ENCODE measurements at places on chromosomes 7 and 10.

DNA sequence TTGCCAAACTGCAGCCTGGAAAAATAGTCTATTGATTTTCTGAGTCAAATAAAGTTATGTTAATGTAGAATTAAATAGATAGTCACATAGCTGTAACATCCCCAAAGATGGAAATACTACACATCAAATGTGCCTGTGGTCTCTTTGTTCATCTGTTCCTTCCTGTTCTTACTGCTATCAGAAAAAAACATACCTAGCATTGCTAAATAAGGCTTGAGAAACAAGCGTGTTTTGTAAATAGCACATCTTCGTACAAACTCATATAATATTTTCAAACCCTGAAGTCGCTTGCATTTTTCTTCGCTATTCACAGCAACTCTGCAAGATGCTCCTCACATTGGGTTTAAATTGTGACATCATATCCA, 116.1 kb downstream of the KLF6 start:
- DNase-seq, result peak; percentile 65

DNA sequence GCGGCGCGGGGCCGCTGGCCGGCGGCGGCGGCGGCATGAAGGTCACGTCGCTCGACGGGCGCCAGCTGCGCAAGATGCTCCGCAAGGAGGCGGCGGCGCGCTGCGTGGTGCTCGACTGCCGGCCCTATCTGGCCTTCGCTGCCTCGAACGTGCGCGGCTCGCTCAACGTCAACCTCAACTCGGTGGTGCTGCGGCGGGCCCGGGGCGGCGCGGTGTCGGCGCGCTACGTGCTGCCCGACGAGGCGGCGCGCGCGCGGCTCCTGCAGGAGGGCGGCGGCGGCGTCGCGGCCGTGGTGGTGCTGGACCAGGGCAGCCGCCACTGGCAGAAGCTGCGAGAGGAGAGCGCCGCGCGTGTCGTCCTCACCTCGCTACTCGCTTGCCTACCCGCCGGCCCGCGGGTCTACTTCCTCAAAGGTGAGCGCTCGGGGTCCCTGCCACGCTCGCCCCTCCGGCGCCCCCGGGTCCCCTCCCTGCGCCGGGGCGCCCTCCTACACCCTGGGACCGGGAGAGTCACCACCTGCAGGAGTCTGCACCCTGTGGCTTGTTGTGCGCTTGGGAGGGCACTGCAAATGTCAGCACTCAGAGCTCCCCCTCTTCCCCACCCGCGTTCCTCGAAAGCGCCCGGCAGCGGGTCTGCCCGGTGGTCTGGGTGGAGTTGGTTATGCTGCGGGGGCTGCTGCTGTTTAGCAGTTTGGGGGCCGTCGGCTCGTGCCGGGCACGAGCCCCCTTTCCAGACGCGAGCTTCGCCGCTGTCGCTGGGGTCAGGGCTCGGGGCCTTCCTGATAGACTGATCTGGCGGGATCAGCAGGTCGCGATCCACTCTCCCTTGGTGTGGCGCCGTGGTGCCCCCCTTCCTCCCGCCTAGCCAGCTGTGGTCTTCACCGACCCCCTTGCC, 627 bp downstream of the DUSP5 start:
- peak; percentile 68 for DNase-seq

- peak; percentile 82 for DNase-seq
Measured at GRCh38 chr10:44932517-44933450, 21.6 kb downstream of the TMEM72 start.

- DNase-seq, result no peak
Measured at GRCh38 chr10:5844345-5845055, 31.3 kb upstream of the GDI2 start.

- DNase-seq, result no peak
Measured at GRCh38 chr10:7248148-7248547, 162.7 kb downstream of the SFMBT2 start.

DNA sequence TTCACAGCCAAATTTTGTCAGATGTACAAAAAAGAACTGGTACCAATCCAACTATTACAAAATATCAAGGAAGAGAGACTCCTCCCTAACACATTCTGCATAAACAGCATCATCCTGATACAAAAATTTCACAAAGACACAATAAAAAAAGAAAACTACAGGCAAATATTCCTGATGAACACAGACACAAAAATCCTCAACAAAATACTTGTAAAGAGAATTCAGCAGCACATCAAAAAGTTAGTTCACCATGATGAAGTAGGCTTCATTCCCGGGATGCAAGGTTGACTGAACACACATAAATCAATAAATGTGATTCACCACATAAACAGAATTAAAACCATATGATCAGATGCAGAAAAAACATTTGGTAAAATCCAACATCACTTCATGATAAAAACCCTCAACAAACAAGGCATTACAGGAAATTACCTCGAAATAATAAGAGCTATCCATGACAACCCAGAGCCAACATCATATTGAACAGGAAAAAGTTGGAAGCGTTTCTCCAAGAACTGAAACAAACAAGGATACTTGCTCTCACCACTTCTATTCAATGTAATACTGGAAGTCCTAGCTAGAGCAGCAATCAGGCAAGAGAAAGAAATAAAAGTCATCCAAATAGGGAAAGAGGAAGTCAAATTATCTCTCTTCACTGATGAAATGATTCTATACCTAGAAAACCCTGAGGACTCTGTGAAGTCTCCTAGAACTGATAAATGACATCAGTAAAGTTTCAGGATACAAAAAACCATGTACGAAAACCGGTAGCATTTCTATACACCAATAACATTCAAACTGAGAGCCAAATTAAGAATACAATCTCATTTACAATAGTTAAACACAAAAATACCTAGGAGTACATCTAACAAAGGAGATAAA, 223.1 kb downstream of the REEP3 start:
- no peak for DNase-seq

- DNase-seq, result no peak
Measured at GRCh38 chr10:89245802-89246201, 5.8 kb downstream of the LIPA start.

DNA sequence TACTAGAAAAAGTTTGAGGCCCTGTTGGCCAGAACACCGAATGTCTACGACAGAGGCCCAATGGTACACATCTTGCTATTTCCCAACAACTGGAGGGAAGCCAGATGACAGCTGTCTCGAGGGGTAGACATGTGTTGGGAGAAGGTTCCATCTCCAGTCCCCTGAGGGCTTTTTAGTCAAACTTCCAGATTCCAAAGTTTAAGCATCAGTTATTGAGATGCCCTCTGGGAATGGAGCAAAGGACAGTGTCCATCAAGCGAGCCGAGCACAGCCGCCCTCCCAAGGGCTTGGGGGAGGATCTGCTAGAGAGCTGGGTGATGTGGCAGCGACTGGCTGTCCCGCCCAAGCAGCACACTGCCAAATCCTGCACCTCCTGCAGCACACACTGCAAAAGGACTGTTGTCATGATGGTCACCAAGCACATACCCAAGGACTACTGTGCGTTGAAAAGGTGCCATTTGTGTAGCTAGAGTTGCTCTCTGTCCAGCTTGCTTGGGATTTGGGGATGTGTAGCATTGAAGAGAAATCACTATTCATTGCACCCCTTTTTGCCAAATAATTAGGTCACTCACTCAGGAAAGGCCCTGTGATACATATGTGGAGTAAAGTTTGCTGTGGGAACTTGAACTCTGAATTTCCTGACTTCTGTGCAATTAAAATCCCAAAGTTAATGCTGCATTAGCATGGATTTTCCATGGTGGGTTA, 164.6 kb downstream of the TRIL start:
- DNase-seq, result no peak

GRCh38 chr10:48235501-48235900, 39.0 kb downstream of the FRMPD2 start:
- DNase-seq, result no peak

DNA sequence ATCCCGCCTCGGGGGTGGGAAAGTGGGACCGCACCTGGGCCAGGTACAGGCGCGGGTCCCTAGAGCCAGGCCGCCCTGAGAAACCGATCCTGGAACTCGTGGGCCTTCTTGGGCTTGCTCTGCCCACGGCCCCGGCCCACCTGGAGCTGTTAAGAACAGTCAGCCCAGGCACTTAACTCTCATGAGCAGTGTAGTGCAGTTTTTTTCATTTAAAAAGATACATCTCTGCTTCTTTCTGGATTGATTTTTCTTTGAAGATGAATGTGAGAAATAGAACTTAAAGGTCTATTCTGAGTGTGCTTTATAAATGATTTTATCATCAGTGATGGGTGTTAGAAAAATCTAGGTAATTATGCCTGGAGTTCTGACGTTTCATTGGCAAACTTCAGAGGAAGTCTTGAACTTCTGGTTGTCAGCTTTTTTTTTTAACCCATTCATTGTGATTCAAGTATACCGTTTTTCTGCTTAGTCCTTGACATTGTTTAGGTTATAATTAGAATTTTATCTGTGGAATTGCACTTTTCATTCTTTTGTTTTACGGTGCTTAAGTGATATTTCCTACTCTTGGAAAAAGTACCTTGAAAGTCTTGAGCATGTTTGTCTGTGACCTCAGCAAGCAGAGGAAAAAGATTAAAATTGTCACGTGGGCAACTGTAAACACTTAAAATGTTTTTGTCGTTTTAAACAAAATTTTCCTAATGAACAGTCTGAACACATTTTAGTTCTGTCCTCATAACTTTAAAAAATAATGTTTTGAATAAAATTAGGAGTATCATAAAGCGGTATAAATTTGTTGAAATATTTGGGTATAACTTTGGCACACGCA, 906 bp downstream of the CDK1 start:
- no peak for DNase-seq

- no peak for DNase-seq
Measured at GRCh38 chr7:151032936-151033863, 5.0 kb downstream of the ABCB8 start.

DNA sequence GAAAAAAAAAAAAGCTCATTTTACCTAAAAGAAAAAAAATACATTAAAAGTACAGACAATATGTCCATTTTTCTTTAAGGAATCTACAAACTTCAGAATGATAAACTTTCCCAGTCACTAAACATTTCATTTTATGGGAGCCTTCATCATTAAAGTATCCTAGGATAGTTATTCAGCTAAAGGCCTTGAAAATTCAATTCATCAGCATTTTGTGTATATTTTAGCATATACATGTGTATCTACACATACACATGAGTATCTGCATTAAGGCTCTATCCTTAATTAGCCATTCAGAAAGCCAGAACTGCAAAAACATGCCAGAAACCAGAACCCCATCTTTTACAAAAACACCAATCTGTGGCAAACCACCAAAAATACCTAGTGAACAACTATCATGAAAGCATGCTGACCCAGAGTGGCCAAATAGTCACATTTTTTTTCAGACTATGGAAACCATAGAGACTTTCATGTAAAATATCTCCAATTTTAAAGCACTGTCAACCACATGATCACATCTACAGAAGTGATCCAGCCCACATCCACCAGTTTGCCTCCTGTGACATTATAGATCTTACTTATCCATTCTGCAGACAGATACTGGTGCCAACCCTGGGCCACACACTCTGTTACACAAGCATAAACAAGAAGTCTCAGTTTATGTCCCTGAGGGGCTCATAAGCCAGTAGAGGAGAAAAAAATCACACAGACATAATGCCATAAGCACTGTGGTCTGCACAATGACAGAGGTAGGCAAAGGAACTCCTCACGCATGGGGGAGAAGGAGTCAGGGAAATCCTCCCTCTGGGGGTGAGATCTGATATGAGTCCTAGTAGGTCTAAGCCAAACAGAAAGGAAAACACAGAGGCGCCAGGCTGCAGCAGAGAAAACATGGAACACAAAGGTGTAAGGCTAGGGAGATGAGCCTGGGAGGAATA, 79.2 kb downstream of the SRPK2 start:
- no peak for DNase-seq

GRCh38 chr7:11430112-11430511, 401.9 kb downstream of the THSD7A start:
- no peak for DNase-seq

DNA sequence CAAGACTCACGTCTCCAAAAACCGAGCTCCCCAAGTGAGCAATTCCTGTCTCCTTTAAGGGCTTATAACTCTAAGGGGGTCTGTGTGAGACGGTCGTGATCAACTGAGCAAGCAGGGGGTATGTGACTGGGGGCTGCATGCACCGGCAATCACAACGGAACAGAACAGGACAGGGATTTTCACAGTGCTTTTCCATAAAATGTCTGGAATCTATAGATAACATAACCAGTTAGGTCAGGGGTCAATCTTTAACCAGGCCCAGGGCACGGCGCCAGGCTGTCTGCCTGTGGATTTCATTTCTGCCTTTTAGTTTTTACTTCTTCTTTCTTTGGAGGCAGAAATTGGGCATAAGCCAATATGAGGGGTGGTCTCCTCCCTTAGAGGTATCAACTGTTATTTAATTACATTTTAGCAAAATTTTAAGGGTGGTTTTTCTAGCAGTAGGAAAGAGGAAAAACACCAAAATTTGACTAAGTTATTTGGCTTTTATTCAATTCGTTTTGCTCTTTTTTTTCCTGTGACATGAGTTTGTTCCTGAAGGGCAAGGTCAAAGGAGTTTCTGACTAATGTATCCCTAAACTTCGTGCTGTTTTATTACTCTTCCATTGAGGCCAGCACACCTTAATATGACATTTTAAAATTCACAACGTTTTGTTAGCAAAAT, 121.4 kb upstream of the SEC61G start:
- no peak for DNase-seq

- DNase-seq, result no peak
Measured at GRCh38 chr10:96856317-96856716, 24.2 kb downstream of the LCOR start.

DNA sequence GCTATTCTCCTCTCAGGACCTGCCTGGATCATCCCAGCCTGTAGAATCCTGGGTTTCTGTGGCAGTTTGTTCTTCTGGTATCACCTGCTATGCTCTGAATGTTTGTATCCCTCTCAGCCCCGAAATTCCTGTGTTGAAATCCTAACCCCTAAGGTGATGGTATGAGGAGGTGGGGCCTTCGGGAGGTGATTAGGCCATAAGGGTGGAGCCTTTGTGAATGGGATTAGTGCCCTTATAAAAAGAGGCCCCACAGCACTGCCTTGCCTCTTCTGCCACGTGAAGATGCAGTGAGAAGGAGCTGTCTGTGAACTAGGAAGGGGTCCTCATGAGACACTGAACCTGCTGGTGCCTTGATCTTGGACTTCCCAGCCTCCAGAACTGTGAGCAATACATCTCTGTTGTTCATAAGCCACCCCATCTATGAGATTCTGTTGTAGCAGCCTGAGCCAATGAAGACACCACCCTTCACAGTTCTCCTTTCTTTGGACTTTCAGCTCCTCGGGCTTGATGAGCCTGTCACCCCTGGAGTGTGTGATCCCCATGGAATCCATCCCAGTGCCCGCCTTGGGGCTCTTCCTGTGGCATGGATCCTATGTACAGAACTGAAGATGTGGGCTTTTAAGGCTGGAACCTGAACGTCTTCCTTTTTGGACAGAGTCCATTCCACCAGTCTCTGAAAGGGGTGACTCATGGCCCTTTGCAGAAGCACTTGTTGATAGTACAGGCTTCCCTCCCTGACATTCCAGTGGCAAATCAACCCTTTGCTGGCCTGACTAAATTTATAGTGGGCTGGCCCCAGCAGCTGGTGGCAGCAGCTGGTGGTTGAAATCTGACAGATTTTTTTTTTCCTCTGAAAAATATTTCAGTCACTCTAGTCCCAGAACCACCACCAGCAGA, 138.0 kb downstream of the TACC2 start:
- DNase-seq, result no peak

DNA sequence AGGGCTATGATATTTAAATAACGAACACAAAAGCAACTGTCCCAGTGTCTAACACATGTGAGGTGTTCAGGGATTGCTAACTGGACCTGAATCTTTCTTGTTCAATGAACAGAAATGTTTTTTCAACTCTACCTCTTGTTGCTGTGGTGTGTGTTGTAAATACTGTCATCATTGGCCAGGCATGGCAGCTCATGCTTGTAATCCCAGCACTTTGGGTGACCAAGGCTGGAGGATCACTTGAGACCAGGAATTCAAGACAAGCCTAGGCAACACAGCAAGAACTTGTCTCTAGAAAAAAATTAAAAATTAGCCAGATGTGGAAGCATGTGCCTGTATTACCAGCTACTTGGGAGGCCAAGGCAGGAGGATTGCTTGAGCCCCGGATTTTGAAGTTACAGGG, 1250.9 kb downstream of the TYW1 start:
- DNase-seq, result no peak
